ENCODE measurements at places on chromosomes 13 and 19.

GRCh38 chr19:3108775-3109174 is 14.6 kb downstream of the GNA11 start:
- DNase-seq: peak; percentile 55

DNA sequence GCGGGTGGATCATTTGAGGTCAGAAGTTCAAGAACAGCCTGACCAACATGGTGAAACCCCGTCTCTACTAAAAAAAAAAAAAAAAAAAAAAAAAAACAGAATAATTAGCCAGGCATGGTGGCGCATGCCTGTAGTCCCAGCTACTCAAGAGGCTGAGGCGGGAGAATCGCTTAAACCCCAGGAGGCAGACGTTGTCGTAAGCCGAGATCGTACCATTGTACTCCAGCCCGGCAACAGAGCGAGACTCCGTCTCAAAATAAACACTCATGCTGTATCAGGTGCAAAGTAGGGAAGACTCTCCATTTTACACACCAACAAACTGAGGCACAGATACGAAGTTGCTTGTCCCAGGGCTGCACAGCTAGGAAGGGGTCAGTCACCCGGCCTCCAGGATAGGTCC is 15.6 kb downstream of the TLE6 start:
- no peak for DNase-seq

DNA sequence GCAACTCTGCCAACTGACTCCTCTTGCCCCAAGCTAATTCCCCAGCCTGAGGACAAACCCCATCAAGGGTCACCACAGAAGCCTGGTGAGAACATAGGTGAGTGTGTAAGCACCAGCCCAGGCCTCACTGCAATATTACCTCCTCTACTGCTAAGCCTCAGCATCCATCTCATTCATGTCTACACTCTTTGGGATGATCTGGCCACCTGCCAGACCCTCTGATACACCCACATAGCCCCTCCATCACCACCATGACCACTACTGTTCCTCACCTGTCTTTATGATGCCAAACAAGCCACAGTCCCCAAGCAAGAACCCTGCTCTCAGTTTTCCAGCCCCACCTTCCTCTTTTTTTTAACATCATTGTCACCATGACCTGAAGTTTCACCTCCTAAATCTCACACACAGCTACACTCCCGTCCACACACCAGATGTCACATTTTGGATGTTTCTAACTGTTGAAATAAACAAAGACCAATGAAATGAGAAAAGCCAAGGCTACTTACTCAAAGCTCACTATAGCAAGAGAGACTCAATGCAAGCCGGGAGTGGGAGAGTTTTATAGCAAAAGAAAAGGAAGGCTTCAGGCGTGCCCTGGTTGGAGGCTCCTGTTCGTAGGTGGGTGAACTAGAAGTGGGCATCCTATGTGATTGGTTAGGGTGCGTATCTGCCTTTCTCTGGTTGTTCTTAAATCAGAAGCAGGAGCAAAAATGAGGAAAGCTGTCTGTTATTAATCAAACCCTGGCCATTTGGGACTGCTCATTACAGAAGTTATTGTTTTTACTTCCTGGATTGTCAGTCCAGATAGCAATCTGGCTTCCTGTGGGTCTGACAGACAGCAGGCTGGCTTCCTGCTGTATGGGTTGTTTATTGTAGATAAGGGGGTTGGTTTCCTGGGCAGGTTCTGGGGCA is 2.0 kb downstream of the ZNF792 start:
- no peak for DNase-seq

DNA sequence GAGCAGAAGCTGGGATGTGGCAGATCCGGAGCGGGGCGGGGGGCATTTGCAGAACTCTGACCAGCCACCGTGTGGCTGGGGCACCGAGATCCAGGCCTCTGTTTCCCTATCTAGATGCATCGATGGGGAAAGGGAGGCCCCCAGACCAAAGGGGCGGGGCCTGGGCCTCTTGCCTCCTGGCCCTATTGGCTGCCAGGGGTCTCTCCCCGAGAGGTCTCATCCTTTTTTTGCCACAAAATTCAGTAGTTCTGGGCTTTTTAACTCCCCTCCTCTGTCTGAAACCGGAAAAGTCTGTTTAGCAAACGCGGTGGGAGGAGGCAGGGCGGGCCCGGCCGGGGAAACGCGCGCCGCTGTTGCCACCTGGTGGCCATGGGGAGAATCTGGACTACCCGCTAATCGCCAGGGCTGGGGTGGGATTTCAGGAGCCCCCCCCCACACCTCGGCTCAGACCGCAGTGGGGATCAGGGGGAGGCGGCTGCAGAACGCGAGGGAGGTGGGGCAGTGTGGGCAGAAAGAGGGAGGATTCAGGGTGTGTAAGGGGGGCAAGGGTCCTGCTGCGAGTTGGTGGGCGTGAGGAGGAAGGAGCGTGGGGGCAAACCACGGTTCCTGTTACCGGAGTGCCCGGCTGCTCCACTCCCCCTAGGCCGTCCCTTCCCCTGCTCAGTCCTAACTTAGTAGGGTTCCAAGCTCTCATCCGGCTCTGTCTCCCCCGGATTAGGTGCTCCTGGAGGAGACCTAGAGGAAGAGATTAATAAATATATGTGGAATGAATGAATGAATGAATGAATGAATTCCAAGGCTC is 28.3 kb downstream of the IL12RB1 start:
- DNase-seq: peak; percentile 59

GRCh38 chr13:44350775-44351504 is 22.7 kb upstream of the SERP2 start:
- no peak for DNase-seq

GRCh38 chr19:7500811-7501450 is 12.1 kb upstream of the PEX11G start:
- no peak for DNase-seq

- no peak for DNase-seq
Measured at GRCh38 chr19:30539315-30539714, 167.1 kb downstream of the ZNF536 start.

DNA sequence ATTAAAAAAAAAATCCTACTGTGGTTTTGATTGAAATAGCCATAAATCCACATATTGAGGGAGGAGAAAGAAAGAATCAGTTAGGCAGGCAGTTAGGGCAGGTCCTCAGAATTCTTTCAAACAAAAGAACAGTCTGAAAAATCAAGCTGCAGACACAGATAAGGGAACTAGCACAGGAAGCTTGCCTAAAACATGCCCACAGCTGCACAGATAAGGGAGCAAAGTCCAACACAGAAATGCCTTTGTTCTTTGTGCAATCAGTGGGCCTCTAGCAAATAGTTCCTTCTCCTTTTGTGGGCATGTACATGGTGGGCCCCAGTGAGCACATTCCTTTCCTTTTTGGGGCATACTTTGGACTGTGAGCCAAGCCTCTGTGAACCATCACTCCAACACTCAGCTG is 42.7 kb downstream of the UTP14C start:
- DNase-seq: no peak

- no peak for DNase-seq
Measured at GRCh38 chr19:51019544-51019925, at the start of gene KLK10. Gene KLK10 (minus strand): TSS chr19:51019709. CDS start chr19:51019130, 579 bp downstream.

GRCh38 chr13:101325423-101325822 is 90.9 kb downstream of the NALCN start:
- DNase-seq: no peak

- no peak for DNase-seq
Measured at GRCh38 chr13:72757792-72758535, 23.7 kb downstream of the DIS3 start.

DNA sequence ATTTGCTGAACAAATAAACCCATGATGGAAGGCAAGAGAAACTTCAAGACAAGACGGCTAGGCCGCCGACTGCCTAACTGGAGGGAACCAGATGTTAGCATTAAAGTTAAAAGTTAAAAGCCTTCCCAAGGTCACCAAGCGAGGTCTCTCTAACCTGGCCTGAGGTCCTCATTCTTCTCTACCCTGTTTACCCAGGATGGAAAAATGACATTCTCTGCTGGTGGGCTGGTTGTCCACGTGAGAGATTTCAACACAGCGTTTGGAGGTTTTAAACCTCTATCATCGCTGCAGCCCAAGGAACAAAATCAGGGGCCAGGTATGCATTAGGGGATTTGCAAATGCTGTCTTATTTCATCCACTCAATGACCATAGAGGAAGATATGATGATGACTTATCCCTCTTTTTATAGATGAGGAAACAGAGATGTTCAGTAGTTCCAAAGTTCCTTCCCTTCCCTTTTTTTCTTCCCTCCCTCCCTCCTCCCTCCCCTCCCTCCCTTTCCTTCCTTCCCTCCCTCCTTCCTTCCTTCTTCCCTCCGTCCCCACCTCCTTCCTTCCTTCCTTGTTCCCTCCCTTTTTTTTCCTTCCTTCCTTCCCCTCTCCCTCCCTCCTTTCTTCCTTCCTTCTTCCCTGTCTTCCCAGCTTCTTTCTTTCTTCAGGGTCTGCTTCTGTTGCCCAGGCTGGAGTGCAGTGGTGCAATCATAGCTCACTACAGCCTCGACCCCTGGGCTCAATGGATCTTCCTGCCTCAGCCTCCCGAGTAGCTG is 79.7 kb downstream of the INSR start:
- DNase-seq: no peak

GRCh38 chr19:4624733-4625362 is 14.5 kb upstream of the TNFAIP8L1 start:
- no peak for DNase-seq

- DNase-seq: no peak
Measured at GRCh38 chr19:6987850-6988249, 33.4 kb downstream of the MBD3L2B start.

DNA sequence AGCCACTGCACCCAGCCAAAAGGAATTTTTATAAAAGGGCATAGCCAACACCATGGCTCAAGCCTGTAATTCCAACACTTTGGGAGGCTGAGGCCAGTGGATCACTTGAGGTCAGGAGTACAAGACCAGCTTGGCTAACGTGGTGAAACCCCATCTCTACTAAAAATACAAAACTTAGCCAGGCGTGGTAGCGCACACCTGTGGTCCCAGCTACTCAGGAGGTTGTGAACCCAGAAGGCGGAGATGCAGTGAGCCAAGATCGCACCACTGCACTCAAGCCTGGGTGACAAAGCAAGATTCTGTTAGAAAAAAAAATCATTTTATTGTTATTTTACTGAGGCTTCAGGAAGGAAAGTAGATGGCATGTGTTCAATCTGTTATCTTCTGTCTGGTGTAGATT is 31.3 kb upstream of the FOXO1 start:
- DNase-seq: no peak

GRCh38 chr13:35561540-35561939 is 85.1 kb upstream of the MAB21L1 start:
- no peak for DNase-seq
